ENCODE measurements at places on chromosomes 6 and 20. TPM values are rescaled to one million over a fixed set of nuclear protein-coding genes. Genes with fewer than 3 reads are reported as not detected.

The ULBP1 gene
- 2.3 TPM for polyA plus RNA-seq

The MAP3K4 gene
- polyA plus RNA-seq: 45.0 TPM

DNA sequence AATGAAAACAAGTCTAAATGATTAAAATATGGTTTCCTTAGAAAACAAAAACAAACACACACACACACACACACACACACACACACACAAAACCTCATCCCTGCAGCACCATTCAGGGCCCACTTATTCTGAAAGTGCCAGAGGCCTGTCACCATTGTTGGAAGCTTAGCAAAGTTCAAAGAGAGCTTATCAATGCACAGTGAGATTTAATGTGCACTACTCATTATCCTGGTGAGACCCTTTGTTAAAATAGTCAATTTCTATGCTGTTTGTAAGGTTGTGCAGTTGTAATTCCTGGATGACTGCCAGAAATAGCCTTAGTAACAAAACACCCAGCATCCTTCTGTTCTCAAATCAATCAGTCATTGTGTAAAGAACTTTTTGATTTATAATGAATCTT lies 482.9 kb downstream of the GRIK2 start:
- no peak for DNase-seq

The NHLRC1 gene
- 2.1 TPM for polyA plus RNA-seq

DNA sequence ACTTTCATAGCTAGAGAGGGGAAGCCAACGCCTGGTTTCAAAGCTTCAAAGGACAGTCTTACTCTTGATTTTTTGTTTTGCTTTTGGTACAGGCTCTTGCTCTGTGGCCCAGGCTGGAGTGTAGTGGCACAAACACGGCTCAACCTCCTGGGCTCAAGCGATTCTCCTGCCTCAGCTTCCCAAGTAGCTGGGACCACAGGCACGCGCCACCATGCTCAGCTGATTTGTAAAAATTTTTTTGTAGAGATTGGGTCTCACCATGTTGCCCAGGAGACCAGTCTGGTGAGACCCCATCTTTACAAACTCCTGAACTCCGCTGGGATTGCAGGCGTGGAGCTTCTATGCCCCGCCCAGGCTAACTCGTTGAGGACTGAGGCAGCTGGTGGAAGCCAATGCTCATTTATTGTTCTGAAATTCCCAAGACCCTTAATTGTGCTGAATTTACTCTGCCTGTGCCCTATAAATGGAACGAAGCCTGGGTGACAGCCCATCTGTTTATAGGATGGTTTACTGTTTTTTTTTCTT lies 18.0 kb downstream of the SRSF3 start:
- no peak for DNase-seq

- no peak for DNase-seq
Measured at GRCh38 chr20:37387519-37388269, 41.8 kb downstream of the SRC start.

DNA sequence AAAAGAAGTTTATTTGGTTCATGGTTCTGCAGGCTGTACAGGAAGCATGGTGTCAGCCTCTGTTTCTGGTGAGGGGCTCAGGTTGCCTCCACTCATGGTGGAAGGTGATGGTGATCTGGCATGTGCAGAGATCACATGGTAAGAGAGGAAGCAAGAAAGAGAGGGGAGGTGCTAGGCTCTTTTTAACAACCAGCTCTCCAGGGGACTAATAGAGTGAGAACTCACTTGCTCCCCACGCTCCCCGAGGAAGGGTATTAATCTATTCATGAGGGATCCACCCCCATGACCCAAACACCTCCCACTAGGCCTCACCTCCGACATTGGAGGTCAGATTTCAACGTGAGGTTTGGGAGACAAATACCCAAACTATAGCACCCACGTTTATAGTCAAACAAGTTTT lies 4.0 kb upstream of the GJB7 start:
- no peak for DNase-seq

- DNase-seq: no peak
Measured at GRCh38 chr6:3358413-3359100, 98.3 kb downstream of the SLC22A23 start.

The STMND1 gene
- 5.8 TPM for polyA plus RNA-seq

DNA sequence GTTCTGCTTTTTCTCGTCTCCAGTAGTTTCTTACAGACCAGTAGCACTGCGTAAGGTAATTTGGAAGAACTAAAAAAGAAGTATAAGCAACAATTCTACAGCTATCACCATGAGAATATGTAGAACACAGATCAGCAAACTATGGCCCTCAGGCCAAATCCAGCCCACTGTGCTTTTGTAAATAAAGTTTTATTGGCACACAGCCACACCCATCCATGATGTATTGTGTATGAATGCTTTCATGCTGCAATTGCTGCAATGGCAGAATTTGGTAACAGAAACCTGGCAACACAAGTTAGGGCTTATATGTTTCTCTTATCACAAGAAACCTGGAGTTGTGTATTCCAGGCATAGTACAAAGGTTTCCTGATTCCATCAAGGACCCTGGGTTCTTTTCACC lies 386.8 kb upstream of the TSHZ2 start:
- DNase-seq: no peak

DNA sequence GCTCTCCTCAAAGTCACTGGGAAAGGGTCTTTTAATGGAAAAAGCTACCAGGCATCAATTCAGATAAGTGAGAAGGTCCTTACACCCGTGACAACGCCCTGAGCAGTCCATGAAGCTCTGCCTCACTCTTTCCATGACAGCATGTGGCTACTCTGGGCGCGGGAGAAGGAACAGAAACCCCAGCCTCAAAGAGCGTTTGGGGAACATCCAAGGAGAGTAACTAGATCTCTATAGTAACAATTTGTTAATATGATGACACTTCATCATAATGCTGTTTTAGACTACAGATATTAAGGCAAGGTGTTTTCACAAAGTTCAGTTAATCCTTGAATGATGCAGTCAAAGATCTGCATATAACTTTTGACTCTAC lies 55.2 kb downstream of the KIF6 start:
- DNase-seq: no peak

DNA sequence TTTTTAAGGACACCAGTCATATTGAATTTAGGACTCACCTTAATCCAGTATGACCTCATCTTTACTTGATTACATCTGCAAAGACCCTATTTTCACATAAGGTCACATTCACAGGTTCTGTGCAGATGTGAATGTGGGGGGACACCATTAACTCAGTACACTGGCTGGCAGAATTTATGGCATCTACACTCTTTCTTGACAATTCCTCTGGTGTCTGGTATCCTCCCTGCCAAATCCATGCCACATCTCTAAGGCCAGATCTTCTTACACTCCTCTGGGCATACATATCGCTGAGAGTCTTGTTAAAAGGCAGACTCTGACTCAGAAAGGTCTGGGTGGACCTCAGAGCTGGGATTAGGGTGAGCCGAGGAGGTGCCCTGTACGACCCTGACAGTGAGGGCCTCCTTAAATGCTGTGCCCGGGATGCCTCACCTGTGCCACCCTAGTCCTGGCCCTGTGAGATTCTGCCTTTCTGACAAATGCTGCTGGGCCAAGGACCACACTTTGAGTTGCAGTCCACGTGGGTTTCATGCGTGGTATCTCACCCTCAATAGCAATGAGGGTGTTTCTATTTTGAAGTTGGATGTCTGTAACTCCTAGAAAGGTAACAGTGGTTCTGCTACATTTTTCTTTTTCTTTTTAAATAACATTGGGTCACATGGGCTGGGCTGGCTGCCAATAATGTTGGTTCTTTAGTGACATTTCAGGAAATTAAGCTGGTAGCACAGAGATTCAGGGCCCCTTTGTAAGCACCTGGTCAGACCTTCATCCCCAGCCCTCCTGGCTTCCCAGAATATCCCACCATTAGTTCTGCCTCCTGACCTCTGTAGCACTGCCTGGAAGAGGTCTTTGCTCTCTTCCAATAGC lies 17.2 kb upstream of the LRRN4 start:
- DNase-seq: no peak

The NOTCH4 gene
- 12.4 TPM for polyA plus RNA-seq

DNA sequence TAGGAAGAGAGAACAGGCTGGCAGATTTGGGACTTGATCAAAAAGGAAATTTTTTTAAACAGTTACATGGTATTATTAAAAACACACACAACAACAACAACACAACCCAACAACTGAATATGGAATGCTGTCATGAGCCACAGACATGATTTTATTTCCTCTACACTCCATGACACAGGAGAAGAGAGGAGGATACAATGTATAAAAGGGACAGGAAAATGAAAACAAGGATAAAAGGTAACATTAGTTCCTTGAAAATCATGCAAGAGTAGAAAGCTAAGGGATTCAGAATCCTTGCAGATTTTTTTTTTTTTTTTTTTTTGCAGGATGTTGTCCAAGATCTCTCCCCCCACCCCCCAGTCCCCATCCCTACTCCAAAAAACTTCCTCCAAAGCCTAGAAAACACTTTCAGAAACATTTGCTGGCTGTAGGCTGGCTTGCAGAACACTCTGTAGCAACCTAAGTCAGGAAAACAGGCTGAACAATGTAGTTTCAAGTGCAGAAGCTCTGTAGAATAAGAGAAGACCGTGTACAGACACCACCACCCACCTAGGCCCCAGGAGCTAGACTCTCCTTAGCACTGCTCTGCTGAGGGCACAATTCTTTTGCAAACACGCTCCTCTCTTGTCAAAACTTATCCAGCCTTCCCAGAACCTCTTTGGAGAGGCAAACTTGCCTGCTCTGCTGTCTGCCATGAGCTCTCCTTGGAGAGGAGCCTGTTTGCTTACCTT lies 845 bp downstream of the ZMYND8 start:
- no peak for DNase-seq

The CITED2 gene
- 65.2 TPM for polyA plus RNA-seq

DNA sequence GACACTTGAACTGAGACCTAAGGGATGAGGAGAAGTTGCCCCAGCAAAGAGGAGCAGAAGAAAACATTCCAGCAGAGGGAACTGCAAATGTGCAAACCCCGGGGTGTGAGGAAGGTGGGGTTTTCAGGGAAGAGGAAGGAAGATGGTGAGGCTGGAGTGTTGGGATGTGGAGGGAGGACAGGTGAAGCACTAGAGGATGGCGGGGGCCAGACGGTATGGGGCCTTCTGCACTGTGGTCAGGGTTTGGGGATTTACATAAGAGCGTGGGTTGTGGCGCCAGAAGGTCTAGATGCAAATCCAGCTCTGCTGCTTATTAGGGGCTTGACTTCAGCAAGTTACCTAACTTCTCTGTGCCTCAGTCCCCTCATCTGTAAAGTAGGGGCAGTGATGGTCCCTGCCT lies 16.0 kb downstream of the DLGAP4 start:
- no peak for DNase-seq

The NKX2-4 gene
- 0.99 TPM for polyA plus RNA-seq

DNA sequence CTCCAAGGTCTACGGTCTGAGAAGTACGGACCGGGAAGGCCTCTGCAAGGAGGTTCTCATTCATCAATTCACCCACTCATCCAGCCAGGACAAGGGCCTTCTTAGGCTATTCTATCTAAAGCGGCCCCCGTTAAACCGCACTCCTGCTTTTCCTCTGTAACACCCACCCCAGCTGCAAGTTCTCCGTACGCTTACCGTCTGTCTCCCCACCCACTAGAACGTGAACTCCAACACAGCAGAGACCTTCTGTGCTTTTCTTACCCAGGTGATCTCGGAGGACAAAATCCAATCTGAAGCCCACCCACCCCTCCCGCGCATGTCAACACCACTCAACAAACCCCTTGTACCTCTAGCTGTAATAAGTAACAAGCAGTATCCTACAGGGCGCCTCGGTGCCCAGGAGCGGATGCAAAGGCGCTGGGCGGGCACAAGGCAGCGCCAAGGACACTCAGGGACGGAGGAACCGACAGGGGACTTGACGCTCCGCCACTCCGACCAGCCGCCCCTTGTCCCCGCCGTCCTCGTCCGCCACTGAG lies 351 bp downstream of the AURKA start:
- peak; percentile 23 for DNase-seq

The MRPL14 gene
- 86.5 TPM for polyA plus RNA-seq

The TPBG gene
- 10.4 TPM for polyA plus RNA-seq

GRCh38 chr20:48478370-48478769 lies 349.4 kb downstream of the PREX1 start:
- no peak for DNase-seq

DNA sequence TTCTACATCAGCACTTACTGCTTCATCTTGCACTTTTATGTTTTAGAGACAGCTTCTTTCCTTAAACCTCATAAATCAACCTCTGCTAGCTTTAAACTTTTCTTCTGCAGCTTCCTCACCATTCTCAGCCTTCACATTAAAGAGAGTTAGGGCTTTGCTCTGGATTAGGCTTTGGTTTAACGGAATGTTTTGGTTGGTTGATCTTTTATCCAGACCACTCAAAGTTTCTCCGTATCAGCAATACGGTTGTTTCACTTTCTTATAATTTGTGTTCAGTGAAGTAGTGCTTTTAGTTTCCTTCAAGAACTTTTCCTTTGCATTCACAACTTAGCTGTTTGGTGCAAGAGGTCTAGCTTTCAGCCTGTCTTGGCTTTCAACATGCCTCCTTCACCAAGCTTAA lies 40.4 kb downstream of the DNAAF9 start:
- no peak for DNase-seq

DNA sequence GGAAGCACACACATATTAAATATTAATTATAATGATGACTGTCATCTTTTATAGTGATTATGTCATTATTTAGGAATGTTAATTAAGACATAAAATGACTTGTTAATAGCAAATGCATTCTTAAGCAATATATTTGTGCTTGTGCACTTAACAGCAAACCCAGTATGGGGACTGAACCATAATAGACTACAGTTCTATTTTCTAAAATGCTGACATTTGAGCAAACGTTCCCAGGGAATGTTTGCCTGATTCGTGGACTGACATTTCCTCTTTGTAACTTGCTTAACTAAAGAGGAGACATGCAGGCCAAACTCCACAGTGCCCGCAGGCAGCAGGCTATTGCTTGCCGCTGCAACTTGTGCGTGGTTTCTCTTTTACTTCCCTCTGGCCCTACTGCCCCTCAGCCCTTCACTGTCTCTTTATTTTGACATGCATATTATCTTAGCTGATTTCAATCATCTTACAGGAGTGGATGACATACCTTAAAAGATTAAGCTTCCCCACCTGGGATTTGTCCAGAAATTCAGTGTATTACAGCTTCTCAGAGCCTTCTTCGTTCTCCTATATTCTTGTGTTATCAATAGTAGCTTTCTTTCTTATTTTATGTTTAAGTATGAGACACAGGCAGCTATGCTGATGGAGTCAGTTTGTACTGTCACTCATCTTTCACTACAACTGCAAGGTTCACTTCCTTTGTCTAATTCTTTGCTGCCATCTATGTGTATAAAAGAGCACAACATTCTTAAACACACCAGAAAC lies 141.5 kb downstream of the GMDS start:
- DNase-seq: no peak

DNA sequence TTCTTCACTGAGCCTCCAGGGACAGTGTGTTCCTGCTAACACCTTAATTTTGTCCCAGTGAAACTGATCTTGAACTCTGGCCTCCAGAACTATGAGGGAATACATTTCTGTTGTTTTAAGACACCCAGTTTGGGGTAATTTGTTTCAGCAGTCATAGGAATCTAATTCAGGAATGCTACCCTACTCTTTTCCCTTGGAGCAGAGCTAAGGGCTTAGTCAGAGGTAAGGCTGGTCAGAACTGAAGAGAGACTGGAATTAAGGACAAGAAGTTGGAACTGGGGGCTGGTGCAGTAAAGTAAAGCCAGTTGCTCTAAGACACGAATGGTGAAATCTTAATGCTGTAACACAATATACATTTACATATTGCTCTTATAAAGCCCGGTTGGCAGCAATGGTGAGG lies 809.7 kb downstream of the MAFB start:
- DNase-seq: no peak
